Stimulated activated CD8-positive, alpha-beta memory T cell treated with anti-CD3 and anti-CD28 coated beads, Interleukin-7, amount 100 ng/mL, for 24 hours (primary cell): ENCODE measurements at places on chromosomes 7 and 10.

- DNase-seq = peak; percentile 2
Measured at GRCh38 chr10:69179089-69179742, 818 bp upstream of the SUPV3L1 start.

DNA sequence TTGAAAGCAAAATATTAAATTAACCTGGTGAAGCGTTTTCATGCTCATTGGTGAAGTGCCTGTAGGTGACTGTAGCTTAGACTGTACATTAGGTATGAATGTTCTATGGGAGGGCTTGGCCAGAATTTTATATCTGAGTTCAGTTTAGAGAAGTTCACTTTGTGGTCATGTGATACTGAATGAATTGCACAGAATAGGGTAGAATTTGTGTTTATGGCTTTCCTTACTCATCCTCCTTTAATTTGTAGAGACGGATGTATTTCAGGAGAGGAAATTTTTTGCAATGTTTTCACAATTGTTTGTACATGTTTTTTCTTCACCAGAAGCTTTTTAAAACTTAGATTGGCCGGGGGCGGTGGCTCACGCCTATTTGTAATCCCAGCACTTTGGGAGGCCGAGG lies 32.3 kb downstream of the REEP3 start:
- DNase-seq = no peak

GRCh38 chr10:53491774-53492173 lies 719.2 kb upstream of the MBL2 start:
- DNase-seq = no peak

GRCh38 chr10:90413196-90413595 lies 444.6 kb downstream of the HTR7 start:
- DNase-seq = no peak

GRCh38 chr7:359226-359765 lies 69.3 kb downstream of the FOXL3 start:
- no peak for DNase-seq

GRCh38 chr7:107103369-107103768 lies 58.9 kb downstream of the PRKAR2B start:
- DNase-seq = no peak

DNA sequence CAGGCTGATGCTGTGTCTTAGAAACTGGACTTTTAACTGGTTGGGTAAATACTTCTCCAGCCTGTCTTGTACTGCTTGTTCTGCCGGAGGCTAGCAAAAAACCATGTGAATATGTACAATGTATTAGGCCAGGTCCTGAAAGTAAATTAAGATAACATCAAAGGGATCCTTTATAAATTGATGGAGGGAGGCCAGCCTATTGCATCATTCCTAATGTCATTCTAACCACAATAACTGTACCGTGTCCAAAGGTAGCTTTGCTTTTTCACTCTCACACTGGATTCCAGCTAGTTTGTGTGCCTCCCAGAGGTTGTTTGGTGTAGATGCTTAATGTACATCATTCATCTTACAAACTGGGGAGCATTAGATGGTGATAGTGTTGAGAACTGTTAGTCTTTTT lies 91.2 kb upstream of the SEM1 start:
- no peak for DNase-seq

DNA sequence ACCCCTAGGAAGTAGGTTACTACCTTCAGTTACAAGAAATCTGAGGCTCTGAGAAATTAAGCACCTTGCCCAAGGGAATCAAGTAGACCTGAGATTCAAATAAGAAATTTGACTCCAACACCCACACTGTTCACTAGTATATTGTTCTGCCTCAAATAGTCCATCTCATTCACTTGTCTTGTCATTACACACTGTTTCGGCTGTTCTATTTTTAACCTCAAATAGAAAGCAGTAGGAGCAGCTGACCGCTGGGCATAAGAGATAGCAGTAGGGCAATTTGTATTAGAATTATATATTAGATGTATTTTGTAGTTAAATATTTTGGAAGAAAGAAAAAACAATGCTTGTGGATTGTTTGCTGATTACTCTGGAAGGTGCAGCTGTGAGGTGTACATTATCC lies 185.1 kb downstream of the INHBA start:
- DNase-seq = no peak

DNA sequence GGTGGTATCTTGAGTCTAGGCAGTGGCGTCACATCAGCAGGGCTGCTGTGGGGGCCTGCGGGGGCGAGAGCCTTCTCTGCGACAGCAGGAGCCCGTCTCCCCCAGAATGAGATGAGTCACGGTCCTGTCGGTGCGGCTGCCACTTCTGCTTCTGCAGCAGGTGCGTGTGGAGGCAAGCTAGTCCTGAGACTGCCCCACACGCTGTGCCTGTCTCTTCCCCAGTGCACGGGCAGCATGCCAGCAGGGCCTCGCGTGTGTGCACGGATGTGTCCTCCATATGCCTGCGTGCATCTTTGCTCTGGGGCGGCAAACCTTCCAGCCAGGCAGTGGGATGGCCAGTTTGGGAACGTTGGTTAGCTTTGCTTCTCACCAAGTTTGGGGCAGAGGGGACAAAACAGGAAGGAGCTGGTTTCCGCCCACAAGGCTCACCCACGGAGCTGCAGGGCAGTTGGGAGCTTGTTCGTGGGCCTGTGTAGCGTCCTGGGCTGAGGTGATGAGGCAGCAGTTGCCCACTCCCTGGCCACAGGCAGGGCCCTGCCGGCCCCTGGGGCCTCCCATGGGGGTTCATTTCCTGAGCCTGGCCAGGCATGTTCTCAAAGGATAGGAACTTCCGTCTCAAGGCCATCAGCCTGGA lies 60.8 kb upstream of the PPIF start:
- peak; percentile 60 for DNase-seq

GRCh38 chr7:155311826-155312537 lies 14.3 kb downstream of the INSIG1 start:
- no peak for DNase-seq

DNA sequence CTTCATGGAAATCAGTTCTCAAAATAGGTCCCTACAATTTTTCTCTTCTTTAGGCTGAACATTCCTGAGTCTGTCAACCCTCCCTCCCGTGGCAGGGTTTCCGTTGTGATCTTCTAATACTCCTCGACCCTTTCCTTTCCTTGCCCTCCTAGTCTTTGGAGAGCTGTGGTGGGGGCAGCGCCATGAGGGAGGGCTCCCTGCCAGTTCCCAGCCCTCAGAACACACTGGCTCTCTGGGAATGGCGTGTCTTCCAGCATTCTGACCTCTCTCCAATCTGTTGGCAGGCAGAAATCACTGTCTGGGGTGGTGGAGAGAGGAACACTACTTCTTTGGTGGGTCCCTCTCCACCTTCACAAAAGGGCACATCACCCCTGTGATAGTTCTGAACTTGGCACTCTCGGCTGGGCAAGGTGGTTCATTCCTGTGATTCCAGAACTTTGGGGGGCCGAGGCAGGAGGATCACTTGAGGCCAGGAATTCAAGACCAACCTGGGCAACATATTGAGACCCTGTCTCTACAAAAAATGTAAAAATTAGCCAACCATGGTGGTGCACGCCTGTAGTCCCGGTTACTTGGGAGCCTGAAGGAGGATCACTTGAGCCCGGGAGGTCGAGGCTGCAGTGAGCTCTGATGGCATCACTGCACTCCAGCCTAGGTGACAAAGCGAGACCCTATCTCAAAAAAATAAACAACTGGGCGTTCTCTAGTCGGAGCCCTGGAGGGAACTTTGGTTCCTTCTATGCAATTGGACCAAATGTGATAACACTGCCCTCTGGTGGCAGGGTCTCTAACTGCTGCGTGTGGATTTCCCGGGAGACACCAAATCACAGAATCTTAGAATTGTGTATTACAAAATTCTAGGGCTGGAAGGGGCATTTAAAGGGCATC lies 13.1 kb upstream of the ARPC1A start:
- DNase-seq = peak; percentile 55

DNA sequence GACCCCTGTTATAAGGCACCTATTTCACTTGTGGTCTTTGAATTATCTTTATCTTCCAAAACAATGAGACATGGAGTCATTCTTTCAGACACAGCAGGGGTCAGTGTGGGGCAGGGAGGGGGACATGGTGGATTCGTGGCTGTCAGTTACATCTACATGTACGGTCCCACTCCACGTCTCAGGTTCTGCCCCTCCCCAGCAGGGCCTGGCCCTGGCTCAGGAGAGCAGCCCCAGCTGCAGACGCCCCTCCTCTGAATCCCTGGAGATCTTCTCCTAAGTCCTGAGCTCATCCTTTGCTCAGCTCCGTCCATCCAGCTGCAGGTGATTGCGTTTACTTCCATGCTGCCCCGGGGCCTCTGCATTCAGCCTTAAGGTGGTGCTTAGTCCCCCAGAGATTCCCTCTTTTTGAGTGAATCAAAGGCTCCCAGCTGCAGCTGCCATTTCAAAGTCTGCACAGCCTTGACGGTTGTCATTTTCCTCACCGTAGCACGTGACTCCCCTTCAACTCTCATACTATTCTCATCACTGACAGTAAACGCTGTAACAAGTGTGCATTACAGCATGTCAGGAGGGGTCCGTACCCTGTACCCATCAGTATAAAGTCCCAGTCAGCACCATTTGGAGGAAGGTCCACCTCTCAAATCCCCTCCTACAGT lies 113.4 kb upstream of the TCERG1L start:
- DNase-seq = no peak

DNA sequence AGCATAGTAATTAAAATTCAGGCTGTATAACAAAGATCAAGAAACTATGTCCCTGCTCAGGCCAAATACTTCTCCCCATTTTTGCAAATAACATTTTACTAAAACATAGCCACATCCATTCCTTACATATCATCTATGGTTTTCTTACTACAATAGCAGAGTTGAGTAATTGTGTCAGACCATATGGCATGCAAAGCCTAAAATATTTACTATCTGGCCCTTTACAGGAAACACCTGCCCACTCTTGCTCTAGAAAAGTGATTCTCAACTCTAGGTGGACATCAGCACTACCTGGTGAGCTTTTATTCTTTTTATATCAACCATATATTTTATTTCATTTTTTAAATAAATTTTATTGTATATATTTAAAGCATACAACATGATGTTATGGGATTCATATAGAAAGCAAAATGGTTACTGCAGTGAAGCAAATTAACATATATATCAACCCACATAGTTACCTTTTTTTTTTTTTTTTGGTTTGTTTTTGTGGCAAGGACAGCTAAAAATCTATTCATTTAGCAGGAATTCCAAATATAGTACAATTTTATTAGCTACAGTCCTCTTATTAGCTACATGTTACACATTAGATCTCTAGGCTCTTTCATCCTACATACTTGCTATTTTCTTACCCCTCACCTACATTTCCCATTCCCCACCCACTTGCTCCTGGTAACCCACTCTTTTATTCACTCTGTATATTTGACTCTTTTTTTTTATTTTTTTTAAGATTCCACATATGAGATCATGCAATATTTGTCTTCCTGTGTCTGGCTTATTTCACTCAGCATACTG lies 19.6 kb downstream of the ABI1 start:
- no peak for DNase-seq

DNA sequence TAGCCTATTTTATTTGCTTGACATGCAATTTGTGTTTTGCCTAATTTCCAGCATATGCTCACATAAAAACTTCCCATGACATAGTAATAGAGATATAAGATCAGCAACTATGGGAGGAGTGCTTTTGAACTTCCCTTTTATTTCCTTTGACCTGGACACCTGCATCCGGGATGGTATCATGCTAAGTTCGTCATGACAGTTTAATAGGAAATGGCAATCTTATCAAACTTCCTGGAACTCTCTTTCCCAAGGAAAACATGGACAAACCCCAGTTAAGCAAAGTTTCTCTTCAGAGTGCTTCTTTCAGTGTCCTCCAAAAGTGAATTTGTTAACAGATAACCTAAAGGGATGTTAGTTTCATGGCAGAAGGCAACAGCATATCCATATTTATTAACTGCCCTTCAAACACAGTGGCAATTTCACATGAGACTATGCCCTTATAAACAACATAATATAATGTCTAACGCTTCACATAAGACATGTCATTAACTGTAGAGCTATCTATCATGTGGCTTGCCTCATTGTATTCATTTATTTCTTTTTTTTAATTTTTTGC lies 474.7 kb upstream of the SEMA3A start:
- no peak for DNase-seq

DNA sequence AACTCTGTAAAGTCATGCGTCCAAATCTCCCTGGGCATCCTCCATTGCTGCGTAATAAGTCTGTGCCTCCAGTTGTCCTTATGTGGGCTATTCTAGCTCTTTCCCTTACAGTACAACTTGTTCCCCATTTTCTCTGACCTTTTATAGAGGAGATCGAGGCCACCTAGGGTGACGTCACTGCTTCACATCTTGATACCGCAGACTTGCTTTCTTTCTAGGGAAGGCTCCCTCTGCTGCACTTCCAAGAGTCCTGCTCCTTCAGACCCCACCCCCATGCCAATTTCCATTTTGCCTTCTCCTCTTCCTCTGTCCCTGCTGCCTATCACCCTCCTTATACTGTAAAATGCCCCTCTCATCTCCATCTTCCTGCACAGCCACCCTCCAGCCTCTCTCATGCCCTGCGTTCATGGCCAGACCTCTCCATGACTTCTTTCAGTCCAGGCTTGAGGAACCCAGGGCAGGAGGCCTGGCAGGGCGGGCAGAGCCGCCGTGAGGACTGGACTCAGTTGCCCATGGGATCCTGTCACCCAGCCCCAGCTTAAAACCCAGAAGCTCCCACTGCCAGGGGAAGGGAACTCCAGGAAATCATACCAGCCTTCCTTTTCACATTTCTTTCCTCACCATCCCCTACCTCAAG lies 57.5 kb downstream of the CAMK1D start:
- no peak for DNase-seq

GRCh38 chr10:131514454-131514853 lies 202.9 kb upstream of the TCERG1L start:
- DNase-seq = no peak

DNA sequence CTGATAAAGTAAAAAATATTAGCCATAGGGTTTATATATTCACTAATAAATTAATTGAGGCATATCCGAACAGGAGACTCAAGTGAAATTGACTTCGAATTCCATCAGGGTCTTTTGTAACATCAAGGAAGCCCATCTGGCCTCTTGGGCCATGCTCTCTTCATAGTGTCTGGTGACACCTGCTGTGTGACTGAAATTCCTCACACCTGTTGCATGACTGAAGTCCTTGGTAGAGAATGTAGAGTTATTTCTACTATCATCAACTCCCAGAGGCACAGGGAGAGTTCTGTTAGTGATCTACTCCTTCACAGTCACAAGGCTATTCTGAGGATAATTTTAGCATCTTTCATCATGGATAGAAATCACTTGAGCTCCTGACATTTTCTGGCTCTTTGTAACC lies 138.3 kb upstream of the LSM8 start:
- no peak for DNase-seq

DNA sequence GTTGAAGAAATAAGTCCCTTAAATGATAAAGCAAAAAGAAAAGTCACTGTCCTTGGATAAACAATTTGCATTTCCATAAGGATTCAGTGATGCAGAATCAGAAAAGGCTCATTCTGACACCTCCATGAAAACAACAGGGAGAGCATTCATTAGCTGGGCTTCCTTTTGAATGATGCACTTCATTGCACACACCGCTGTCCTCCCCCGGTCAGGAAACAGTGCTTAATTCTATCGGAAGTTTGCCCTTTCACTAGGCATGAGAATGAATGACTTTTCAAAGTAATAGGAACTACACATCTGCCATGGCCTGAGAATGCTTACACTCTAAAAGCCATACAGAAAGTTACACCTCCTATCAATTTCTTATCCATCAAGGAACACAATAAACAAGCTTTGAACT lies 4.2 kb downstream of the PCDH15 start:
- DNase-seq = no peak

- no peak for DNase-seq
Measured at GRCh38 chr10:119251315-119251708, 43.9 kb downstream of the GRK5 start.

- no peak for DNase-seq
Measured at GRCh38 chr10:75061709-75062505, 49.5 kb upstream of the SAMD8 start.
